ENCODE measurements at places on chromosomes 6 and 20. TPM values are rescaled to one million over a fixed set of nuclear protein-coding genes. Genes with fewer than 3 reads are reported as not detected.
A peak's percentile ranks its signal among the peaks of the same experiment; 100 is the strongest.

GRCh38 chr6:156175433-156175832 lies 601.7 kb upstream of the ARID1B start:
- DNase-seq = no peak

The TAGAP gene
- 0.71 TPM for polyA plus RNA-seq

The AAR2 gene
- polyA plus RNA-seq = 28.4 TPM

DNA sequence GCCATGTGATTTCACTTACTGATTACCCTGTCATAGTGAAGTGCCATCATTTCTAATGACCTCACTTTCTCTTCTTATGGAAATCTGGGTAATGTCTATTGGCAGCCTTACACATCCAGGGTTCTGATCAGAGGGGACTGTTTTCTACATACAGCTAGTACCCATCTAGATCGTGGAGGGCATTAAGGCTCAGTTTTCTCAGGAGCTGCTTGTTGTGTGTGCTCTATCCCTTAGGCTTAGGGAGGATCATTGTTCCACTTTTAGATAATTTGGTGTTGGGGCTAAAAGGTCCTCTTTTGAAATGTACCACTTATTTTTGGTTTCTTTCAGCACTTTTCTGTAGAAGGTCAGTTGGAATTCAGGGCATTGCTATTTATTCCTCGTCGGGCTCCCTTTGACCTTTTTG lies 3.8 kb downstream of the HSP90AB1 start:
- no peak for DNase-seq

- no peak for DNase-seq
Measured at GRCh38 chr6:10451394-10451793, 36.5 kb upstream of the TFAP2A start.

GRCh38 chr20:1587781-1588532 lies 30.5 kb upstream of the SIRPD start:
- no peak for DNase-seq

DNA sequence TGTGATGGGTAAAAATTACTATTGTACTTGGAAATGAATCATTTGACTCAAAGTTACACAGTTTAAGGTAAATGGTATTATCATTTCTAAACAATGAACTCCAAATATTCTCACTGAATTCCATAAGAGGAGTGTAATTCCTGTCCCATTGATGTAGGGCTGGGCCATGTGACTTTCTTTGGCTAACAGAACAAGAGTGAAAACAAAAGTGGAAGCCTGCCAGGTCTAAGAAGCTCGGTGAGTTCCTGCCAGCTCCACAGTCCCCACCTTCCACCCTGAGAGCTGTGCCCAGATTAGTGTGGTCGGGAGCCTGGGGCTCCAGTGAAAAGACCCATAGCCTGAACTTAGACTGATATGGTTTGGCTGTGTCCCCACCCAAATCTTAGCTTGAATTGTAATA lies 24.6 kb downstream of the TBXT start:
- no peak for DNase-seq

DNA sequence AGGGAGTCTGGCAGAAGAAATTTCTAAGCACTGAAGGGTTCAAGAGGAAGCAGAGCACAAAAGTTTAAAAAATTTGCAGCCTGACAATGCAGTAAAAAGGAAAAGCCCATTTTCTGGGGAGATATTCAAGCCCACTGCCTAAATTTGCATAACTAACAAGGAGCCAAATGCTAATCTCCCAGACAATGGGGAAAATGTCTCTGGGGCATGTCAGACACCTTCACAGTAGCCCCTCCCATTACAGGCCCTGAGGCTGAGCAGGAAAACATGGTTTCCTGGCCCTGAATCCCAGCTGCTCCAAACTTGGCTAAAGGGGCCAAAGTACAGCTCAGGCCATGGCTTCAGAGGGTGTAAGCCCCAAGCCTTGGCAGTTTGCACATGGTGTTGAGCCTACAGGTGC lies 908.5 kb upstream of the MANEA start:
- no peak for DNase-seq

The CLPSL2 gene
- polyA plus RNA-seq = not detected

- no peak for DNase-seq
Measured at GRCh38 chr6:37463110-37463509, 30.1 kb downstream of the CMTR1 start.

The SLC17A9 gene
- 5.9 TPM for polyA plus RNA-seq

GRCh38 chr20:50569864-50570836 lies 60.0 kb downstream of the PTPN1 start:
- DNase-seq = no peak

The PCED1A gene
- polyA plus RNA-seq = 27.1 TPM

DNA sequence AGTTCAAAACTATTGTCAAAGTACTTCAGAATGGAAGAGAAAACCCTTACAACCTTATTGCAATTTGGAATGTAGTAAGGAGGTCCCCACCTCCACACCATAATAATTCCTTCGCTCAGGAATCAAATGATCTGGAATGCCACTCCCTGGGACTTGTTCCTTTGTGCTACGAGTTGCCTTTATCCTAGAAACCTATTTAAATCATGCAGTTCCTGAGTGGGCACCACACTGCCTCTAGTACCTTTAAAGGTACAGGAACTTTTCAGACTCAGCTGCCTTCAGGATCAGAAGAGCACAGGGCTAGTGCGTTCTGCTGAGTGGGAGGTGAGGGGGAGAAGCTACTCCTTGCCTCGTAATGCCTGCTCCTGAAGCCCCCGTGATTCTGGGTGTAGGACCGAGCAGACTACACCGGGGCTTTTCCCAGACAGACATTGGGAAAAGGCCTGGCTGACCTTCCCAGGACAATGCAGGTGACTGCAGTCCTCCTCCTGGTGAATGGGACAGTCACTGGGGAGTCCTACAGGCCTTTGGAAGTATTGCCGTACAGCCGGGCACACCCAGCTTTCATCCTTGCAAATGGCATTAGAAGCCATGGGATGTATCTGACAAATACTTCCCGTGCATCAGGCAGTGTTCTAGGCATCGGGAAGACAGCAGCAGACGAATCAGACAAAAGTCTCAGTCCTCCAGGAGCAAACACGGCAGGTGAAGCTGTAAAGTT lies 11.8 kb upstream of the TUBB2B start:
- DNase-seq = no peak

GRCh38 chr6:24307881-24308280 lies 50.0 kb downstream of the DCDC2 start:
- no peak for DNase-seq

DNA sequence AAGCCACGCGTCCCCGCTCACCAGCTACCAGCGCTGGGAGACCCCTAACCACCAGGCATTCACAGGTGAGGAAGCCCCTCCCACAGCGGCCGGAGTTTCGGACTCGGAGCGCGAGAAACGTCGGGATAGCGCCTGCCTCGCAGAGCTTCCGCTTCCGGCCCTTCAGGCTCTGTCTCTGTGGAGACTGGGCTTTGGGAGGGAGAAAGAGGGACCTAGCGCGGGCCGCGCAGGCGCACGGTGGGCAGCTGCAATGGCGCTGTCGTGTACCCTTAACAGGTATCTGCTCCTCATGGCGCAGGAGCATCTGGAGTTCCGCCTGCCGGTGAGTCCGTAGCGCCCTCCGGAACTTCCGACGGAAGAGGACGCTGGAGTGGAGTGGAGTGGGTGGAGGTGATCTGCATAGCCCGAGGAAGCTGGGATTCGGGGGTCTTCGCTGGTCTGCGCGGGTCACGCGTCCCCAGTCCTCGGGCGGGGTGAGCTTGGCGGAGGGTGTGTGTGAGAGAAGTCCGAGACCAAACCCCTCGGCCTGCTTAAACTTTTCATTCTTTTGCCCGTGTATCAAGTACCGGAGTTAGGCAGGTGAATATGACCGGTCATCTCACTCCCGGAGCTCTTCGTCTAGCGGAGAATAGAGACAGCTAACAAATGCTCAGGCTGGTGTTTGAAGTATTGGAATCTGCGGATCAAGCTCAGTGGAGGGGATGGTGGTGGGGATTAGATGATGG lies at the start of gene TRMT11:
TSS of gene TRMT11 (plus strand) at position 240 of the 725 bp plus-strand sequence. CDS start at position 251, 11 bp downstream.
- DNase-seq = peak; percentile 88

The ADGB gene
- not detected for polyA plus RNA-seq

The MMUT gene
- not detected for polyA plus RNA-seq

GRCh38 chr20:58401162-58401561 lies 12.1 kb downstream of the VAPB start:
- DNase-seq = no peak

DNA sequence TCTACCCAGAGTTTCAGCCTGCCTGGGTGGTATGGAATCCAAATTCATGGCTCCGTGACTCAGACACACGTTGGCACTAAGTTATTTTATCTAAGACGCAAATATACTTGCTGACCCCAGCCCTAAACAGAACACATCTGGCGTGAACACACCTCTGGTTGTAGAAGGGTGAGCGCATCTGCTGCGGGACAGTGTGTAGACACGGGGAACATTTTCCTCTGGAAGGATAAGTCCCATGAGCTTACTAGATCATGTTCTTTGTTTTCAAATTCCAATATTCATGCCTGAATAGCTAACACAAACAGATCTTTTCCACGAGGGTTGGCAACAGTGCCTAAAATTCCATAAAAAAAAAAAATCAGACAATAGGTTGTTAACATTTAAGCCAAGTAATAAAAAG lies 87.8 kb downstream of the TMEM170B start:
- no peak for DNase-seq

DNA sequence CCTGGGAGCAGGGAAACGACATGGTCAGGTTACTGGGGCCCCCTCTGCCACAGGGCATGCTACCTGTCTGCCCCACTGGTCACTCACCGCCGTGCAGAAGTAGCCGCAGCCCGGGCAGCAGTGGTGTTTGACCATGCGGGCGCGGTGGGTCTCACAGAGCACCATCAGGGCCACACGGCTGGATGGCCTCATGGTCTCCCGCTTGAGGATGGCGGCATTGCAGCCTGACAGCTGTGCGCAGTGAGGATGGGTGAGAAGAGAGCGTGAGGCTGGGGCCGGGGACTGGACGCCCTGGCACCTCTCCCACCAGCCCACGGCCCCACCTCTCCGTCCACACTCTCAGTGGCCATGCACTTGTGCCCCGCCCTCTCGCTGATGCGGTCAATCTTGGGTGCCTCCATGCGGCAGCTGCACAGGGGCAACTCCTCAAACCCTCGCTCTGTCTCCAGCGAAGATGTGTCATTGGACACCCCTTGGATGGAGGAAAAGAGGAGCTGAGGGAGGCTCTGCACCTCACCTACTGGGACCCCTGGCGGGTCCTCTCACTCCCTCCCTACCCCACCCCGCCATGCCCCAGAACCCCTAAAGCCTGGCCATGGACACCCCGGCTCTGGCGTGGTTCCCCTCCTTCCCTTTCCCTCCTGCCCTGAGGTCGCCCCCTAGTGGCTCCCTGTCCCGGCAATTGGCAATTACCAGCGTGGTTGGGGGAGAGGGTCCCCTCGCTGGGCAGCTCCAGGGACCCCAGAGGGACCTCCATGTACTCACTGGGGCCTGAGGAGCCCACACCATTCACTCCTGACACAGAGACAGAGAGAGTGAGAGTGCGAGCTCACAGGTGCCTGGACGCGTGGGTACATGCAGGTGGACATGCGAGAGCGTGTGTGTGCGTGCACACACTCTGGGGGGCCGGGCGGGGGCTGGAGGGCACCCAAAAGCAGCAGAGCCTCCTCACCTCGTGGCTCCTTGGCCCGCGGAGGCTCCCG lies 8.9 kb downstream of the EHMT2 start:
- no peak for DNase-seq

The SAMD3 gene
- 1.2 TPM for polyA plus RNA-seq

GRCh38 chr6:127515234-127515793 lies 3.8 kb downstream of the MTCL3 start:
- no peak for DNase-seq

- DNase-seq = no peak
Measured at GRCh38 chr6:81158956-81159355, 593.5 kb downstream of the TENT5A start.

- no peak for DNase-seq
Measured at GRCh38 chr6:20069021-20069522, 143.2 kb downstream of the MBOAT1 start.

The RCAN2 gene
- 8.2 TPM for polyA plus RNA-seq

The ADISSP gene
- polyA plus RNA-seq = 15.5 TPM

The CLDN20 gene
- polyA plus RNA-seq = not detected

DNA sequence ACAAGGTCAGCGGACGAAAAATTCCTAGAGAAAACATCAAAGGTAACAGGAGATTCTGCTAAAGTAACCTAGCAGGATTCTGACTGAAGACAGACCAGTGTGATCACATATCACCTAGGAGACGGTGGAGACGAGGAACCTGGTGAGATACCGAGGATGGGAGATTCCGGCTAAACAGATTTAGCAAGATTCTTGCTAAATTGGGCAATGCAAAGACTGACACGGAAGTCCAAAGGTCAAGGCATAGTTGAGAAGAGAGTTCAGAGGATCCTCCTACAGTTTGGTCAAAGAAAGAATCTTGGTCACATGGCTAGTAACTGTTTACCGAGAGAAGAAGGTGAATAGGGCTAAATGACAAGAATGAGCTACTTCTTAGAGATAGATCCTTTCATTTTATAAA lies 61.1 kb downstream of the TMEM170B start:
- DNase-seq = no peak

DNA sequence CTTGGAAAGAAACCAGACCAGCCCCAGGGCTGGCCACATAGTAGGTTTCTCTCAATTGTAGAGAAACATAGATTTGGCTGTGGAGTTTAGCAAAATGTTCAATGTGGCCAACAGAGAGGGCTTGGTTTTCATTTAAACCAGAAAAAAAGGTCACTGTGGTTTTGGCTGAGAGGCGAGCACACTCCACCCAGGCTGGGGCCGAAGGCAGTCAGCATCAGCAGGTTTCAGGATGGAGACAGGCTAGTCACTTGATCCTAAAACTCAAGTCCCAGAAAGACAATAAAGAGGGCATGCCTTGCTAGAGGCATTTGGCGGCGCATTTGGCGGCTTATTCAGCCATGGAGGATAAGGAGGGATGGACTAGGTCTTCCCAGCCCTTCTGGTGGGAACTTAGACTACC lies 73.1 kb downstream of the PRND start:
- DNase-seq = no peak

DNA sequence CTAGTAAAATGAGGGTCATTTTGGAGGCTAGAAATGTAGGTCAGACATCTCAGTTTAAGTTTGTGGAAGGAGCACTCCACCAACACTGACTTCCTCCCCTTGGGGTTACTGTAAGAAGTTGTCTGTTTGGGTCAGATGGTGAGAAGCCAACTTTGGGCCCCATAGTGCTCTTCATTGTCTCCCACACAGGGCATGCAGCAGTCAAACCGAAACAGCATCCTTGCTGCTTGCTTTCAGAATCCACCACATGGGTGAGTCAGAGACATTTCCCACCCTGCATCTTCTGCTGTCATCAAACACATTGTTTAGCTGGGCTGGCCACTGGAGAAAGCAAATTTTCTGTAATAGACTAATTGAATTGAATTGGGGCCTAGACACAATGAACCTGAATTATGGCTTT lies 16.8 kb downstream of the IL17F start:
- no peak for DNase-seq

DNA sequence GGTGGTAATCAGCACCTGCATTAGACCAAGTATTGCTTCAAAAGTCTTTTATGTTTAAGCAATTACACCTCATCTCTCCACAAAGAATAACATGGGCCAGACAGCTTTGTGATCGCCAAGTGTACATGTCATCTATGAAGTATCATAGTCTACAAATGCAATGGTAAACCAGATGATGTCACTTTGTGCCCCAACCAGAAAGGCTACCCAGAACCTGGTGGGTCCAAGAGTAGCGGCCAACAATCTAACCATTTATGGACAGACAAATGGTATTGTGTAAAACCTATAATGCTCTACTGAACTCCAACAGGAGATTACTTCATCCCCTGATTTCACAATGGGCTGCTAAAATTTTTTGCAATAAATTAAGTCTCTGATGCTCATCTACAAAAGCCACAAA lies 295.9 kb downstream of the GMDS start:
- DNase-seq = no peak
